ENCODE measurements at places on chromosomes 2 and 18.

DNA sequence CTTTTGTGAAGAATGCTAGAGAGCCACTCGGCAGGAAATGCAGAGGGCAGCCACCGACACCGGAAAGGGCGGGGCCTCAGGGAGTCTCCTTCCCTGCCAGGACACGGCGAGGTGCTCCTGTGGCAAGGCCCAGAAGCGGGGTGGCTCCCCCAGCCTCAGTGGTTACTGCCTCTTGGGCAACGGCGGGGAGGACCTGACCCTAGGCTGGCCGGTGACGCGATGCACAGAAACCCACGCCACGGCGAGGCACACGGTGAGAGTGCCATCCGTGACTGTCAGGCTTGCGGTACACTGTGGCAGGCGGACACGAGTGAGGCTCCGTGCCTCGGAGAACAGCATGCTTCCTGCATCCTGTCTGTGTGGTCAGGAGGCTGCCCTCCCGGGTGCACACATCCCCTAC lies 47.8 kb downstream of the ZAP70 start:
- no peak for DNase-seq

- no peak for DNase-seq
These were observed 232.4 kb downstream of the GBX2 start for GRCh38 chr2:235935773-235936172.

DNA sequence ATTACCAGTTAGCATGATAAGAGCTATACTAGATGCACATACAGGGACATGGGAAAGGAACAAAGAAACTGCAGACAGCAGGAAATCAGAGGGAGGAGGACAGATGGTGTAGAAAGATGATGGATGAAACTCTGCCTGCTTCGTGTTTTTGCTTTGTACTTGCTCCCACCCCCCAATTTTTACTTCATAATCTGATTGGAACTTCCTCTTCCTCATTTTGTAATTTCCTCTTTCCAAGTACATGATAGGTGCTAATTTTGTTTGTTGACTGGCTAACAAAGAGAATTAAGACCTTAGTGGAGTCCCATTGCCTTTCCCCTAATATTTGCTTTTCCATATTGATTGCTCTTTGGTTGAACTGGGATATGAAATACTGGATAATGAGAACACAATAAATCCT lies 76.0 kb upstream of the PELI1 start:
- DNase-seq = no peak

GRCh38 chr2:46087492-46087891 lies 209.7 kb upstream of the EPAS1 start:
- no peak for DNase-seq

DNA sequence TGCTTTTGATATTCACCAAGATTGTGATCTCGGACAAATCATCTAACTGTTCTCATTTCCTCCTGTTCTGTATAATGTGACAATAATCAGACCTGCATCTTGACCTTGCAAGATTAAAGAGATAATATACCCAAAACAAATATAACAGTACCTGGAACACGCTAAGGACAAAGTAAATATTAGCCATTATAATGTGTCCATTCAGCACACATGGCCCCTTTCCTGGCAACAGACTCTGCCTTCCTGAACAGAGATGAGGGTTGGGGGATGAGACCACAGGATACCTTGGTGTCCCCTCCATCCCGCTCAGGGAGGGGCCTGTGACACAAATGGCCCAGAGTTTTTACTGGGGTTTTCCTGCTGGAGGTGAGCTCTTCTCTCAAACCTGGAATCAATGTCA lies 143.4 kb upstream of the SERPINE2 start:
- DNase-seq = no peak
